GM12878 (cell line): ENCODE measurements at places on chromosomes 2 and 18.

DNA sequence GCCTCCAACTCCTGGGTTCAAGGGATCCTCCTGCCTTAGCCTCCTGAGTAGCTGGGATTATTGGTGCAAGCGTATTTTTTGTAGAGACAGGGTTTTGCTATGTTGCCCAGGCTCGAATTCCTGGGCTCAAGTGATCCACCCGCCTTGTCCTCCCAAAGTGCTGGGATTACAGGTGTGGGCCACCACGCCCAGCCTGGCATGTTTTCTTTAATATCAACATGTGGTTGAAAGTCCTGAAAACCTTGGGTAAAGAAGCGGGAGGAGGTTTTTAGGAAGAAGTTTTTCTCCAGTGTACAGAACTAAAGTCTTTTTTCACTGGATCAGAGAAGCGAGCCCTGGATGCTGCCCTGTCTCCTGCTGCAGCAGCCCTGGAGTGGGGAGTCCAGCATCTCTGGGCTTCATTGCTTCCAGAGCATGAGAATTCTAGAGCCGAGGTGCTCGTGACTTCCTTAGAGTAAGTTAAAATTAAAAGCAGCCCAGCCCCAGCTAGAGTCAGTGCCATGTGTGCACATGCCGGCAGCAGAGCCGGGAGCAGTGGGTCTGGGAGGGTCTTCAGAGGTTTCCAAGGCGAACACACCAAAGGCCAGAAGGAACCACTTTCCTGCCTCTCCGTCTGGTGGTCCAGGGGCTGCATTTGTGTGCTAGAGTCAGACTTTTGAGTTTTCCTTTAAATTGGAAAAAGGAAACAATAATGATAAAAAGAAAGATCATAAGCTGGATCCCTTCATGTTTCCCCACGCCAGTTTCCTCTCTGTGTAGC lies 31.2 kb downstream of the ITGB1BP1 start:
- DNase-seq = no peak

DNA sequence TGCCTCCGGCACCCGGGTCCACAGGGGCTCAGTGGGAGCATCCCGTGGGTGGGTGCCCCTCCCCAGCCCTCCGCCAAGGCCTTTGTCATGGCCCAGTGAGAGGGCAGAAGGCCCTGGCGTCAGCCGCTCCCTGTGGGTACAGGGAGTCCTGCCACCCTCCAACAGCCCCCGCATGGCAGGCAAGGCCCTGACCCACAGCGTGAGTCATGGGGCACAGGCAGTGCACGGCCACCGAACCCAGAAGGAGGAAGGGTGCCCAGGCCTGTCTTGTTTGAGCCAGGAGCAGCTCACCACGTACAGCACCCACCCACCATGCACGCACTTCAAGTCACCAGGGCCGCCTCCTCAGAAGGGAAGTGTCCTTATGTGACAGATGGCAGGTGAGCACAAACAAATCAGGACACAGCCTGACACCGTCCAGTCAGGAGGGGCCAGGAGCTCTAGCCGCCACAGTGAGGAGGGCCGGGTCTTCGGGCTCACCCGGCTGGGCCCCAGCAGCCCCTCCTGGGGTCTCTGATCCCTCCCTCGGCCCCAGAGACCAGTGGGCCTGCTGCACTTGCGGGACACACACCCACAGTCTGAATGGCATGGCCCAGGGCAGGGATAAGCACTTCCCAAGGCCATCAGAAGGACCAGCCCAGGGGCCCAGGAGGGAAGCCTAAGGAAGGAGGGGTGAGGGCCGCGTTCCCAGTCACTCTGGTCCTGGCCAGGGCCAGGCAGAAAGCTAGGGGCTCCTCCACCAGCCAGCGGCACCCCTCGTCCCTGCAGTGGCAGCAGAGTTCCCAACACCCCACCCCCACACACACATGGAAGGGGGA lies 25.8 kb downstream of the BIN1 start:
- no peak for DNase-seq

DNA sequence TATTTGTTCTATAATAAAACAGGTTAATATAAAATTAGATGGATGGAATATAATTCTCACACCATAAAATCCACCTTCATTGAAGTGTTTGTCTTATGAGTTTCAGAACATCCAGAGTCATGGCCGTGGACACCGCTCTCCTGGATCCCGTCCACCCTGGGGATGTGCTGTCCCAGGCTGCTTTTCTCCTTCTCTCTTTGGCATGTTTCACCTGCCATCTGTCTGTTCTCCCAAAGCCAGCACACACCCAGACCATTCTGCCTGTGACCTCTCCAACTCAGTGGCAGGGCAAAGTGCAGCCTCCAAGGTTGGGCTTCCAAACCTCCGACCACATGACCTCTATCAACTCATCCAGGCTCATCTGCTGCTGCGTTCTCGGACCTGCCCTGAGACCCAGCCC lies 104.7 kb downstream of the MYT1L start:
- DNase-seq = no peak

DNA sequence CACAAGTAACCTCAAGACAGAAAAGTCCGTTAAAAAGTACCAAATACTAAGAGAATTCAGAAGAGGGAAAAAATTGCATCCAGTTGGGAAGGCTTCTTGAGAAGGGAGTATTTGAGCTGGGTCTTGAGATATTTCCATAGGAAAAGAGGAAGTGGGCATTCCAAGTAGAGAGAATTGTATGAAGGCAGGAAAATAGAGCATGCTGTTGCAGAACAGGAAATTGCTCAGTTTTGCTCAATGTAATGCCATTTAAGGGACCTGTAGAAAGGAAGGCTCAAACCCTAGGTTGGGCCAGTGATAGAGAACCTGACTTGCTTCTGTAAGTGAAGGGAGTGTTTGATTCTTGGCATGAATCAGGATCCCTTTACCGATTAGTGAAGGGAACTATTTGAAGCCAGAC lies 1.0 kb upstream of the ZC3H8 start:
- DNase-seq = no peak

DNA sequence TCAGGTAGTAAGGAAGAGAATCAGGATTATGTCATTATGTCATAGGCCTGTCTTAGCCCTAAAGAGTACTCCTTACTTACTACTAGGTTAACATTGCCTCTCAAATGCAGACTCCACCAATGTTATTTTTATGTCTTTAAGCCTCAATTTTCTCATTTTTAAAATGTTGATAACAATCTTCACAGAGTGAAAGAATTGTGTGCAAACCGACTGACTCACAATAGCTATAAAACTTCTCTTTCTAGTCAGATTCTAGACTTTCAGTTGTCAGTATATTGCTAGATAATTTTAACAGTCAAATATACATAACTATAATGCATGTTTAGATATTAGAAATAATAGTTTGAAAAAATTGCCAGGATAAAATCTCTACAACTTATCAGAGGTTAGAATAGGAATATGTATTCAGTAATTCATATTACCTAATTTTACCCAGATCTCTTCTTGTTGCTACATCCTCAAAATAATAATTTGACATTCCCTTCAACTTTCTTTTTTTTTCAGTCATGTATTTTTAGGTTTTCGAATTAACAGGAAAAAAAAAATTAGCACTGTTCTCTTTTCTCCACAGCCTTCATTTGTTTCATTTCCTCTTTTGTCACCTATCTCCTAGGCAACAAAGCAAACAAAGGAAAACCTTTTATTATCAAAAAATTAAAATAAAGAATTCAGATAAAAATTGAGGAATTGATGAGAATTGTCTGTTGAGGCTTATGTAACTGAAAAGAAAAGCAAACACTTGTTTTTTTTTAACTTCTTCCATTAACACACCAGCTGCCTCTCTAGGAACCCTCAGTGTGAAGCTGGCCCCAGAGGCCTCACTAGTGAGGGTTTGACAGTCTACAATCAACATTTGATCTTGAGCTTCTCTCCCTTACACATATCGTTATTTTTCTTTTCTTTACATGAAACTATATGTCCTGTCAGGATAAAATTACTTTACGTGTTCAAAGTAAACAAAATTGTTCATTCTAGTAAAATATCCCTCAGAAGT lies 279.0 kb downstream of the CALCRL start:
- DNase-seq = peak; percentile 7

DNA sequence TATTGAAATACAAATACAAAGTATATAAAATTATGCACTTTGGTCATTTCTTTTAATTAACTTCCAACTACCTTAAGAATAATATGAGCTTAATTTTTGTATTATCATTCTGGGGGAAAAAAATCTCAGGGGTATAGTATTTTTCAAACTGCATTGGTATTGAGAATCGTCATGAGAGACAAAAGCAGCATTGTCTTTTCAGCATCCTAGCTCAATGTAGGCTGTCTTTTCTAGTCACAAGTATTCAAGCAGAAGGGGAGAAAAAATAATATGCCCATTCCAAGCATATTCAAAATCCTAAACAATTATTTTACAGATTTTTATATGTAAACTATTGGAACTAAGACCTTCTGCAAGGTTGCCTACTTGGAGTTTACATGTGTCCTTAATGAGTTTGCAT lies 693.3 kb downstream of the LRP1B start:
- DNase-seq = no peak

DNA sequence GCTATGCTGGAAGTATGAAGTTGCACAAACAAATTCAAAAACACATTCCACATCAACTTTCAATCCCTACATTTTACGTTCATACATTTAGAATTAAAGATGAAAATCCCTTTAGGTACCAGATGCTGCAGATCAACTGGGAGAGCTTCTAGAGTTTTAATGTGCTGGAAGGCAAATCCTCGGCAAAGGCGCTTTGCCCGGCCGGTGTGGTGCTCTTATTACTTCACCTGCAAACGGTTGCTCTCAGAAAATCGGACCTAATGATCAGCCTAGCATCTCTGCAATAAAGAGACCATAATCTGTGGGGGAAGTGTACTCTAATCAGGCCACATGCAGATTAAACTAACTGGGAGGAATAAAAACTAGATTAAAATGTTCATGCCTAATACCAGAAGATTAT lies 513.8 kb downstream of the ZEB2 start:
- DNase-seq = no peak

GRCh38 chr2:14270036-14270582 lies 362.4 kb upstream of the LRATD1 start:
- DNase-seq = no peak

DNA sequence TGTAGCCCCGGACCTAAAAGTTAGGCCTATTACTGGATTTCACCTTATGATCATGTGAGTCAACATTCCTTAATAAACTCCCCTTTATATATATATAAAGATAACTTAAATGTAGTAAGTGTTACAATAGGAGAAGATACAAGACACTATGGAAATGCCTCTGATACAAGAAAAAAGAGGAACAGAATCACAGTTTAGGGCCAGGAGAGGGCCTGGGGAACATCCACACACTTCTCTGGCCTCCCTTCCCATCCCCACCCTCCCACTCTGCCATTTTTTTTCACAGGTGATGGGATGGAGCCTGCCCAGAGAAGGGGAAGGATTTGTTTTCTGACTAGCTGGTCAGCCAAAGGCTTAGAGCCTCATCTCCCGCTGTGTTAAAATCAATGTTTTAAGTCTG lies 6.4 kb downstream of the CDC42EP3 start:
- no peak for DNase-seq

DNA sequence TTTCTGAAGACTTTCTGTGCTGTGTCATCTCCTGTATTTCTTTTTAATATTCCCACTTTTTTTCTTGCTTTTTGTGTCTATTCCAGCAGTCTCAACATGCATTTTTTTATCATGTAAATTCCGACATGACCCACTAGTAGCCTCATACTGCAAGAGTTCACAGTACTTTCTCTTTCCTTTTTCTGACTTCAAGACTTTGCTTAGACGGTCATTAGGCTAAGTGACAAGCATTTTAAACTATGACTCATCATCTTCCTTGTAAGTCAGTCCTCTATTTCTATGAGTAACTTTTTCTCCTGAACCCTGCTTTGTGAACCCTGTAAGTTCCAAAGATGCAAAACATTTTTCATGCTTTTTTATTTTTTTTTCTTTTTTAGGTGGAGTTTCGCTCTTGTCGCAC lies 381.2 kb downstream of the TXNL1 start:
- DNase-seq = peak; percentile 28

GRCh38 chr2:47025969-47026610 lies 110.5 kb upstream of the MCFD2 start:
- no peak for DNase-seq

- DNase-seq = no peak
Measured at GRCh38 chr18:11654736-11655605, 34.1 kb upstream of the GNAL start.

GRCh38 chr18:50836521-50836957 lies 16.7 kb upstream of the MRO start:
- peak; percentile 32 for DNase-seq

DNA sequence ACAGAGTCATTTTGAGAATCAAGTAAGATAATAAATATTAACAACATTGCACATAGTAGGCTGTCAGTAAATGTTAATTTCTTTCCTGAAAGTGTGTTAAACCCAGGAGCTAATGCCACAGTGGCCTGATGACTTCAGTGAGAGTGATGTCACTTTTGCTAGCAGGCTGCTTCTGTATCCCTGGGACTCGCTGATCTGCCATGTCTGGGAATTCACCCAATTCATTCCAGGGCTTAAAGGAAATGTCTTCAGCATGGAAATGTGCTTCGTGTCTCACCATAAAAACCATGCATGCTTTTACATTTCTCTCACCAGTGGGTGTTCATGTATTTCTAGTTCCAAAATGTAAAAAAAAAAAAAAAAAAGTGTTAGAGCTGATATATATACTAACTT lies 56.8 kb upstream of the MAPRE3 start:
- no peak for DNase-seq

DNA sequence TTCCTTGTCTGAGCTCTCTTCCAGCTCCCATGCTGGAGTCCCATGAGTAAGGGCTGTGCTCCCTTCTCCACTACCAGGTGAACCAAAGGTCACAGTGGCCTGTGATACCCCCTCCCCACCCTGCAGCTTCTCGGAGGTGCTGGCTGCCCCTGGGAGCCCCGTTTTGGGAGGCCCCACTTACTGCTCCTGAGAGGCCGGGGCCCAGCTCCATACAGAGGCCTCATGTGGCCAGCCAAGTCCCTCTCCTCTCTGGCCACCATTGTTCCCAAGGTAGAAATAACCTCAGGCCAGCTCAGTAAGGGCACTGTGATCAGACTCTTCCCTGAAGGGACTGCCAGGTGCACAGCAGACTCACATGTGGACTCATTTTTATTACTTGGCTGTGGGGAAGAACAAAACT lies 6.0 kb downstream of the RAB11FIP5 start:
- no peak for DNase-seq

DNA sequence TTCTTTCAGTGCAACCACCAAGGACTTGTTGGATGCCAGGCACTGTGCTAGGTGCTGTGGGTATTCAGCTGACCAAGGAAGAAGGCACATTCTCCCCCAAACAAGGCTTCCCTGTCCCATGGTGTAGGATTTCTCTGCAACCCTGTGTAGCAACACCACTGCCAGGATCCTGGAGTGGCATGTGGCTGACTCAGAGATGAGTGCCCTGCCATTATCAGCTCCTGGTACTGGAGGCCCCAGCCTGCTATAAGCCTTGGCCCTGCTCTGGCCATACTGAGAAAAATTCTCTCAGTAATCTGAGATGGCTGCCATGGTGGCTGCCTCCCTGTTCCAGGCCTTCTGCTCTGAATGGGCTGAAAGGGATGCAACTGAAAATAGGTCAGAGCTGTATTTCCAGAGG lies 4.3 kb downstream of the SMYD5 start:
- no peak for DNase-seq

DNA sequence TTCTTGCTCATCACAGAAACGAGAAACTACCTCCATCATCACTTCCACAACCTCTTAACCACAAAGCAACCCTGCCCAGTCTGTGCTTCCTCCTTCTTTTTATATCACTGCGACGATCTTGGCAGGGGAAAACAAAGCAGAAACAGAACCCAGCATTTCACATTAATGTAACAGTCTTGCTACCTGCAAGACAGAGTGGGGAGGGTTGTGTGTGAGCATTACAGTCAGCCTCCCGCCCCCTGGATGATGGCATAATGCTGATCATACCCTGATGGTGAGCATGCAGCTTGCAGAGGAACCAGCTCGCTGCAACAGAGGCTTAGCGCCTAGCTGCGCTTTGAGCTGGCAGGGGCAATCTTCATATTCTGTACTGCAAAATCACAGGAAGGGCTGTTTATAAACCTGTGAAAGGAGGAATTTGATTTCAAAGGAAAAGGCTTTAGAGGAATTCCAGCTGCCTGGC lies 376.1 kb downstream of the IRS1 start:
- DNase-seq = no peak
